Kidney capillary endothelial cell (primary cell): ENCODE measurements at places on chromosomes 3 and 15.

GRCh38 chr3:49628249-49628648, 45.9 kb upstream of the APEH start:
- DNase-seq: no peak

DNA sequence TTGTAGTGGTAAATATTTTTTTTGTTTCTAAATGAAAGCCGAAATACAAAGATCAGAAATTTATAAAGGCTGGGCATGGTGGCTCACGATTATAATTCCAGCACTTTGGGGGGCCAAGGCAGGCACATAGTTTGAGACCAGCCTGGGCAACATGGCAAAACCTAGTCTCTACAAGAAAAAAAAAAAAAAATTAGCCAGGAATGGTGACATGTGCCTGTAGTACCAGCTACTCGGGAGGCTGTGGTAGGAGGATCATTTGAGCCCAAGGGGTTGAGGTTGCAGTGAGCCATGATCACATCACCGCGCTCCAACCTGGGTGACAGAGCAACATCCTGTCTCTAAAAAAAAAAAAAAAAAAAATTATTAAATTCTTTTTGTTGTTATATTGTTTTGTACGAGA, 6.9 kb downstream of the DENND4A start:
- no peak for DNase-seq

GRCh38 chr3:131114256-131114655, 87.6 kb downstream of the NEK11 start:
- no peak for DNase-seq

- DNase-seq: no peak
Observed at GRCh38 chr3:12768579-12769527, 9.8 kb upstream of the TMEM40 start.

DNA sequence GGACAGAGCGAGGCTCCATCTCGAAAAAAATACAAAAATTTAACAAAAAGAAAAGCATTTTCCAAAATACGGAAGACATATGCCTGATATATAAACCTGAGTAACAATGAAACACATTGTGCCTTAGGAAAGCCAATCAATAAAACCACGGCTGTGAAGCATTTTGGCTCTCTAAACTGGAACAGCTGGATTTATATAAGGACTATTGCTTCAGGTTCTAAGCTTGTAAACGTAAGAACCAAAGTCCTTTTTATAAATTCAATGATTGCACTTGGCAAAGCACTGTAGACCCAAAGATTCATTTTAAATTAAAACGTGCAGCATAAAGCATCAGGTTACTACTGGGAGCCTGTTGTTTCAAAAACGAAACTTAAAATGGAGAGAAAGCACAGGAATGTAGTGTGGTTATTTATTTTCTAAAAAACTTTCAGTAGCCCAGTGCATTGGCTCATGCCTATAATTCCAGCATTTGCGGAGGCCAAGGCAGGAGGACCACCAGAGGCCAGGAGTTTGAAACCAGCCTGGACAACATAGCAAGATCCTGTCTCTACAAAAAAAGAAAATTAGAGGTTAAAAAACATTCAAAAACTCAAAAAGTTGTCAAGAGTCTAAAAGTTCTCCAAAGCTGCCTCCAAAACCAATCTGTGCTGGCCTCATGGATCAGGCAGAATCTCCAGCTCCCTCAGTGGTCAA, 61.5 kb downstream of the USF3 start:
- no peak for DNase-seq

- DNase-seq: no peak
Observed at GRCh38 chr15:65115086-65115485, at the start of gene UBAP1L. Gene UBAP1L, minus strand, starts transcription at chr15:65115200. Its CDS starts 8,985 bp downstream, at chr15:65106215.

DNA sequence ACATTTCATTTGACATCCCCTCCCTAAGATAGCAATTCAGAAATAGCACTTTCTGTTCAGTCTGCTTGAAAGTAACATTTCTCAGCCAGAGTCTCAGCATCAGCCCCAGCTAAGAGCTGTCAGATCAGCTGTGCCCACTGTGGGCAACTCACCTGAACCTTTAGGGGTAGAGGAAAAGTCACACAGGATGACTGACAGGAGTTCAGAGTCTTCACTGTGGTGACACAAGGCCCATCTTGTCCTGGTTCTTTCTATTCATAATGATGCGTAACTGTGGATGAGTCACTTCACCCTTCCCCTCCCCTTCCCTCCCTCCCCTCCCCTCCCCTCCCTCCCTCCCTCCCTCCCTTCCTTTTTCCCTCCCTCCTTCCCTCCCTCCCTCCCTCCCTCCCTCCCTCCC, 96.1 kb upstream of the RASGRP1 start:
- DNase-seq: no peak

GRCh38 chr15:71755092-71755970, 55.0 kb upstream of the NR2E3 start:
- no peak for DNase-seq

DNA sequence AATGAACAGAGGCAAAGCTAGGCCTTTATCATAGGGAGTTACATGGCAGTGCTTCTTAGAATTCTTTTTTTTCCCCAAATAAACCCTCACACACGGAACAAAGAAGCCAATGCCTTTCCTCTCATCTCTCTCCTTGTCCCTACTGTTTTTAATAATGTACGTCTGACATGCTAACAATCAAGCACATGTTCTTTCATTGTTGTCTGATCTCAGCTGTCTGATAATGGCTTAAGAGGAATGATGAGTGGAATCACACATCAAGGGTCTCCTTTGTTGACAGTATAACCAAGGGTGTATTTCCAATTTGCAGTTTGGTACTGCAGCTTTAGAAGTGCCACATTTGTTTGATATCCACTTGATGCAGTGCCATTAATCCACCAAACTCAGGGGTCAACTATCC, 34.8 kb upstream of the EPHA3 start:
- DNase-seq: no peak

DNA sequence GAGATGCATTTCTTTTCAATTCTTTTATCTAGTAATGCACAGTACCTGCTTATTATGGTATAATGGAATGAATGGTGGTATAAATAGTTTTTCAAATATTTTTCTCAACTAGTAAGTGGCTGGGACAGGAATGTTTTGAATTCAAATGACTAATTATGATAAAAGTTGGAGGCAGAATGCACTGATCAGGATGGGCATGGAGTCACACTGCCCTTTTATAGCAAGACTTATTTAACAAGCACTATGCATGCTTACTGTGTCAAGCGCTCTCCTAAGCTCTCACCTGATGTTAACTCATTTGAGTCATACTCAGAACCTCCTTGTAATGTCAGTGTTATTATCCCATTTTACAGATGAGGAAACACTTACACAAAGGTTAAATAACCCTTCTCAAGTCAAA, 221.8 kb downstream of the FEZF2 start:
- DNase-seq: no peak

- DNase-seq: no peak
Observed at GRCh38 chr15:100385300-100386050, 43.7 kb upstream of the ADAMTS17 start.

- no peak for DNase-seq
Observed at GRCh38 chr3:40923651-40924050, 275.7 kb upstream of the CTNNB1 start.

DNA sequence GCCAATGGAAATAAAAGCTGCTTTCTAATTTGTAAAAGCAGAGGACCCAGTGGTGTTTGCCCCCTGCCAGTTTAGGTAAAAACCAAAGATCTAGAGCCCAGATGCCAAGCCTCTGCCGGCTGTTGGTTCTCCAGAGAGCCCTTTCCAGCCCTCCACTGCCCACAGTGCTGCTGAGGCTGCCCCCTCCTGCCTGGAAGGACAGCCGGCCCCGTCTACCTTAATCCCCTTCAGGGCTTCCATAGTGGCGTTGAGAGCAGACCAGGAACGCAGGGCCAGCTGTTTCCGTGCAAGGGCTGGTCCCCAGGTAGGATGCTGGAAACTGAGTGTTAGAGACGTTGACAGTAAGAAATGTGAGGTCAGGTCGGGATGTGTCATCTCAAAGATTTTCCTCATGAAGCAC, 6.9 kb downstream of the ST8SIA2 start:
- no peak for DNase-seq

DNA sequence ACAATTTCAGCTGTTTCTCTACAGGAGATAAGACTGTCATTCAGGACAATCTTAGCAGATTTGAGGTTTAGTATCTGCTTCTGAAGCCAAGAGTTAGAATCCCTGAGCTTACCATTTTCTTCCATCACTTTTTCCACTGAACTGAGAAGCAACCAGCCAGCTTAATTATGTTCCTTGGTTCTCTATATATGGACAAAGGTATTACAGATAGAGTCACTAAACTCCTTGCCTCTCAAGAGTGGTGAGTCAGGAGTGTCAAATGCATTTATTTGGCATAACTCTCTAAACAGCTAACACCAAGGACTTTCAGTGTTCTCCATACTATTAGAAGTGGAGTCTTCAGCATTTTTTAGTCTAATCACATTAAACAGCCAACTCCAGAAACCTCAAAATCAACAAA, 239.3 kb downstream of the ALCAM start:
- no peak for DNase-seq

- no peak for DNase-seq
Observed at GRCh38 chr3:109093561-109093960, 24.4 kb downstream of the MORC1 start.

GRCh38 chr3:181230258-181230657, 240.7 kb upstream of the DNAJC19 start:
- DNase-seq: no peak

DNA sequence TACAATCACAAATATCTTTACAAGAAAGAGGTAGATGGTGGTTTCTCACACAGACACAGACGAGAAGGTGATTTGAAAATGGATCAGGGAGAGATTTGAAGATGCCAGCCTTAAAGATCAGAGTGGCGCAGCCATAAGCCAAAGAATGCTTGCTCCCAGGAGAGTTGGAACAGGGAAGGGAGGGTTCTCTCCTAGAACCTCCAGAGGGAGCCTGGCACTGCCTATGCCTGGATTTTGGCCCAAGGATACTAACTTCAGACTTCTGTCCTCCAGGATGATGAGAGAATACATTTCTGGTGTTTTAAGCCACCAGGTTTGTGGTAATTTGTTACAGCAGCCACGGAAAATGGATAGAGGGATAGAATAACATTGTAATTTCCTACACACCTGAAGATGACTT, 279.1 kb downstream of the FAM43A start:
- DNase-seq: no peak

DNA sequence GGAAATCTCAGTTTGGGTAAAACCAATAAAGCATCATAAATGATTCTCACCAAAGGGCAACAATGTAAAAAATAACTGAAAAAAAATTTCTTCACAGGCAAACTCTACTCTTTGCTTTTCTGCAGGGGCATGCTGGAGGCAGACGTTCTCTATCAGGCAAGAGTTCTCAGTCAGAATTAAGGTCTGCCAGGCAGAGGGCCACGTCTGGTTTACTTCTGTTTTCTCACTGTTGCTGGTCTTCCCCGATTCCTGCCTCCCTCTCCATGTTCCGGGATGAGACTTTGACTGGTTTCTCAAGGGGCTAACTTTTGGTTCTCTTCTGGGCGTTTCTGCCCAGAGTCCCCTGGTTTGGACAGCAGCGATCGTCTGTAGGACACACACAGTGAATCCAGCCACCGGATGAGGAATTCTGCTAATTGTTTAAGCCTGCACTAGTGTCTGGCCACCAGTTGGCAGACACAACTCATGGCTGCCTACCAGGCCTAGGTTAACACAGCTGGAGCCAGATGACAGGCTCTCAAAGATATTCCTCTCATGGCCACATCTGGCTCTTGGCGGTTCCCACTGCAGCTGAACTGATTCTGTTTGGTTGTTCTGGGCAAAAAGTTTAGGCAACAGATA, 273.1 kb downstream of the FOXP1 start:
- DNase-seq: no peak

GRCh38 chr15:38560456-38560926, 4.1 kb downstream of the RASGRP1 start:
- DNase-seq: no peak

GRCh38 chr3:148004331-148004730, 595.2 kb downstream of the ZIC1 start:
- DNase-seq: no peak

GRCh38 chr3:39727415-39727814, 82.0 kb upstream of the MYRIP start:
- no peak for DNase-seq

GRCh38 chr3:45178183-45179023, 32.2 kb upstream of the CDCP1 start:
- no peak for DNase-seq

- no peak for DNase-seq
Observed at GRCh38 chr3:52243791-52244628, 1.5 kb upstream of the PPM1M start.

DNA sequence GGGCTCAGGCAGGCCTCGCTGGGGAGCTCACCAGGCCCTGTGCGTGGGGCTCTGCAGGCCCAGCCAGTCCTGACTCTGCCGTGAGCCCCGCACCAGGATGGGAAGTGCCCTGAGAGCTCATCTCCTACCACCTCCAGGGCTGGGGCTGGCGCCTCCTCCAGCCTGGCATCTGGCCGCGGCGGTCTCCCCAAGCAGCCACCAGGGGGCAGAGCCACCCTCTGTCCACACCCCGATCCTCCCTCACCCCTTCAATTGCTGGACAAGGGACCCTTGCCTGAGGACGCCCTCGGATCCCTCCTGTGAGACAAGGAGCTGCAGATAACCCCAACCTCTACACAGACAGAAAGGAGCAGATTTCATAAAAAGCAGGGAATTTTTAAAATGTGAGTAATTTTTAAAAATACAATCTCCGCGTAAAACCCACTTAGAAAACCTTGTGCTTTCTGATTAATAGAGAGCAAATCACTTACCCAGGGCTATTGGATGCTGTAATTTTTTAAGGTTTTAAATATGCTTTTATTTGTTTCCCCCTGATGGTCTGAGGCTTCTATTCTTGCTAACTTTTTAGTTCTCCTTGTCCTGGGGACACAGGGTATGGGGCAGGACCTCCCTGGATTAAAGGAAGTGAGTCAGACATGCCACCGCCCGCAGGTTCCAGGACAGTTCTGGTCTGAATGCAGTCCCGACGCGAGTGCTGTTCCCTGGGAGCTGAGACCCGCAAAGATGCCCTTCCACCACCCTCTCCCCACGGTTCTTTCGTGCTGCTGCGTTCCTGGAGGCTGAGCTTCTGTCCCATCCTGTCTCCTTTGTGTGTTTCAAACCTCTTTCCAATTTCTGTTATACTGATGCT, 52.3 kb upstream of the CHRNA7 start:
- peak; percentile 55 for DNase-seq

DNA sequence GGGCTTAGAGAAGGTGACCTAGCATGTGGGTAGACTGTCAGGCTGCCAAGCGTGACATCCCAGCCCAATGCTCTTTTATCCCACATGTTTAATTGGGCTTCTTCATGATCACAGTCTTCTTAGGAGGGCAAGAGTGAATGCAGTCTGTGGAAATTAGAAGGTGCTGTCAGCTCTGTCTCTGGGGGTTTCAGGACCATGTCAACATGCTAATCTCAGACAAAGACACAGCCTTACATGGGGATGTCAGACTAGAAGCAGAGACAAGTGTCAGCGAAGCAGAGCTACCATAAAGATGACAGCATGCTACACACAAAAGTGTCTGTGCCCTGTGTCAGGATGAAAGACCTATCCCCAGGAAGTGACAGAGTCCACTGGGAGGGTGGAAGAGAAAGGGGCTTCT, 120.1 kb upstream of the SLC25A36 start:
- DNase-seq: no peak

- DNase-seq: peak; percentile 69
Observed at GRCh38 chr15:90459368-90459767, 70.4 kb upstream of the CRTC3 start.

- no peak for DNase-seq
Observed at GRCh38 chr3:32325927-32326326, 65.7 kb upstream of the CMTM7 start.

GRCh38 chr3:36707623-36708409, 56.5 kb downstream of the DCLK3 start:
- DNase-seq: peak; percentile 70
